ENCODE measurements at places on chromosomes 5 and 9.

DNA sequence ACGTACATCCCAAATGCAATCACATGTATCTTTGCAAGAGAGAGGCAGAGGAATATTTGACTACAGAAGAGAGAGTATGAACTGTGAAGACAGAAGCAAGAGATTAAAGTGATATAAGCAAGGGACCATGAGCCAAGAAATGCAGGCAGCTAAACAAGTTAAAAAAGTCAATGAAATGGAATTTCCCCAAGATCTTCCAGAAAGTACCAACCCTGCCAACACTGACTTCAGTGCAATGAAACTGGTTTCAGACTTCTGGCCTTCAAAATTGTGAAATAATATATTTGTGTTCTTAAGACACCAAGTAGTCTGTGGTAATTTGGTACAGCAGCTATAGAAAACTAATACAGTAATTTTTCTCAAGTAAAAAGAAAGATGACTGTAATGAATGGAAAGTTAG, 20.9 kb downstream of the FOXI1 start:
- no peak for DNase-seq

- no peak for DNase-seq
Measured at GRCh38 chr5:151184316-151185042, 26.9 kb upstream of the ANXA6 start.

DNA sequence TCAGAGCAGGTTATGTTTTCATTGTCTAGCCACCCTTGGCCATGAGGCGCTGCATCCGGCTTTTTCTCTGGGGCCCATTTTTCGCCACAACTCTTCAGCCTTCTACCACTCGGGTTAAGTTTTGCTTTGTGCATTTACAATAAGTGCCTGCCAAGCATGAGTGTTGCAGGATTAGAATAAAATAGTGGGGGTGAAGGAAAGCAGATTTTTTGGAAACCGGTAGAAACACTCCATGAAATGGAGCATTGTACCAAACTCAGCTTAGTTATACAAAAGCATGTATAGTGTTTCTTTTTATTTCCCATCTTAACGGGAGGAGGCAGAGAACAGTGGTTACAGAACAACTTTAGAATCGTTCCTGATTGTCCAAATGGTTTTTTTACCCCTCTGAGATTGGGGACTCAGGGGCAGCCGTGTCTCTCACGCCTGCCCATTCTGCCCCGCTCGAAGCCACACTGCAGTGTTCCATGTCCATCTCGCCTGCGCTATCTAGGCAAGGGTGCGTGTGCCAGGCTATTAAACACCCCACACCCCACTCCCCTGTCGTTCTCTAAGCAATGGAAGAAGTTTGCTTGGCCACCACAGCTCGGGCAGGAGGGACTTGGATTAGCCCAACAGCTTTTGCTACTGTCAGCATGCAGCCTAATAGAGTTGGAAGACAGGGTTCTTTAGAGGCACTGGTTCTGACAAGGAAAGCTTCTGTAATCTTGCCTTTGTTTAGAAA, 268.8 kb upstream of the WWC1 start:
- no peak for DNase-seq

- DNase-seq: no peak
Measured at GRCh38 chr5:113217619-113218184, 217.1 kb downstream of the TSSK1B start.

DNA sequence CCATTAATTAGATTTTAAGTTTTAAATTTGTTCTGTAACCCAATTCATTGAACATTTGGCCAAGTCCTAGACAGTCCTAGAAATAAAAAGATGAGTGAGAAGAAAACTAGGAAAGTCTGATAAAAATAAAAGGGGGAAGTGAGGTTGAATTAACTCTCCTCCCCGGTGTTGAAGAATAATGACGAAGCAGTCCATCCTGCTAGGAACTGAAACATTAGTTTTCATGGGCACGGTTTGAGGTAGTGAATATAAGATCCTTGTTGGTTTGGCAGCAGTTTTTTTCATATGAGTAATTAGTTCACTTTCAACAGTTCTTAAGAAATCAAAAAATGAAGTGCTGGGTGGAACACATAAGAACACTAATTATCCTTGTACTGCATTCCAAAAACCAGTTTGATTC, 103.1 kb downstream of the MTREX start:
- no peak for DNase-seq

DNA sequence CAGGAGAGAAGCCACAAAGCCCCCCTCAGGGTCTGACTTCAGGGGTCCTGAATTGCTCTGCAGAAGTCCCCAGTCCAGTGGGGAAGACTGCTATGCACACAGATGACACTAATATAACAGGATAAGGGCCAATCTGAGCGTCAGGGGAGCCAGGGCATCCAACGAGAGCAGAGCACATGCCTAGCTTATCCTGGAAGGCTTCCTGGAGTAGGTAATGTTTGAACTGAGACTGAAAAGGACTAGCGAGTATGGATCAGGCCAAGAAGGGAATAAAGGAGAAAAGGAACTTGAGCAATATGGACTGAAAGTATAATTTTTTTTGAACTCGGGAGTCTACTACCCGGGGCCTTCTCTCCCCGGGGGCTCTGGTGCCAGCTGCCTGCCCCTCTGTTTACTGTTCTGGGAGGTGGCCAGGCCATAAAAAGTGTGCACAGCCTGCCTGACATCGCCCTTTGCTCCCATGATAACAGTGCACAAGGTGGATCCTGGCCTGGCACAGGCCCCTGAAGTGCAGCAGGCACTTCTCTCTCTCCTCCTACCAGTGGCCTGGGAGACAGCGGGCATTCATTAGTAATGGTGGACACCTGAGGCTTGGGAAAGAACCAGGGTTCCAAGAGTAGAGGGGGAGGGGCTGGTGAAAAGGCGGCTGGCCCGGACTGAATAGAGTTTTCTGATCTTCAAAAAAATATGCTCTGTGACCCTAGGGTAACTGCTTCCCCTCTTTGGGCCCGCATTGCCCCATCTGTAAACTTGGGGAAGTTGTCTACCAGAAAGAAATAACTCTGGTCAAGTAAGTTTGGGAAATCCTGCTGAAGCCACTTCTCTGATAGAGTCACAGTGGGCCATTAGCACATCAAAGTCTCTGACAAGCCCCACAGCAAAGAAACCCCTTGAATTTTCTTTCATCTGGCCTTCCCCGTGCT, 4.6 kb upstream of the SLC6A7 start:
- DNase-seq: no peak

DNA sequence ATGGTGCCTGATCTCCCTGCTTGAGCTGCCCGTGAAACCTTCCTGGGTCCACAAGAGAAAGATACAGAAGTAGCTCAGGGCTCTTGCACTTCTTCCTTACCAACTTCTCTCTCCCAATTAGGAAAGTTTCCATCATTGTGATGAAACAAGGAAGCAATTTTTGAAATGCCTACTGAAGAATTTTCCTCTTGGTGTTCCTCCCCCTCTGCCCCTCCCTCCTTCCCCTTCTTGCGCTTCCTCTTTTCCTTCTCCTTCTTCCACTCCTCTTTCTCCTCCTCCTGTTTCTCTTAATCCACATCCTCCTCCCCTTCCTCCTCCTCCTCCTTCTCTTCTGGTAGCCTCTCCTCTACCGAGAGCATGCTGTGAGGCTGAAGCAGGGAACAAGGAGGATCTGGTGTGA, 36.3 kb upstream of the OTULINL start:
- no peak for DNase-seq

GRCh38 chr5:71615809-71616208, 28.7 kb downstream of the MCCC2 start:
- DNase-seq: no peak

GRCh38 chr9:3777137-3777536, 251.3 kb upstream of the RFX3 start:
- no peak for DNase-seq

DNA sequence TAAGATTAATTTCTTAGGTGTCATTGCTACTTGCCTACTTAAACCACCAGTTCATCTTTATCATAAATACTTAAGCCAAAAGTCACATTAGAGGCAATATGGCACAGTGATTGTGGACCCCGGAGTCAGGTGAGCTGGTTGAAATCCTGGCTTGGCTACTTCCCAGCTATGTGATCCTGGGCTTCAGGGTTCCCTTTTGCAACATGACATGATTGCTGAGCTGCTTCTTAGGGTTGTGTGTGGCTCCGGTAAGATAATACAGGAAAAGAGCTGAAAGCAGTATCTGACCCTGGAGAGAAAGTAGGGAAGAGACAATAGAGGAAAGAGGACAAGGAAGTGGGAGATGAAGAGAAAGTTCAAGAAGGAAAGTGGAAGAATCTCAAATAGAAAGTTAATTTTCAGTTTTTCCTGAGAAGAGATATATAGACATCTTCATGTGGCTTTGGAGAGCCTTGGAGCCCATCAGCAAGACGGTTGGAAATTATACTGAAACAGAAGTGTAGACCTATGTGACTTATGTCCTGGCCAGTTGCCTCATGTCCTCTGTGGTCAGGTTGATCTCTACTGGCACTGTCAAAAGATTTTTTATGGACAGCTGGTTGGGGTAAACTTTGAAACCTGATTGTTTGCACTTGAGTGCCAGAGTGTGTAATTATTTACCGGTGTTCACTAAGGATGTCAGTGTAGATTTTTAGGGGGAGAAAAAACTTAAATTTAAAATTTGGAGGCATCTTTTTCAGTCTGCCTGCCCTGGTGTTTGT, 93.2 kb downstream of the GHR start:
- no peak for DNase-seq

- no peak for DNase-seq
Measured at GRCh38 chr5:72991394-72991793, 35.6 kb downstream of the FCHO2 start.

DNA sequence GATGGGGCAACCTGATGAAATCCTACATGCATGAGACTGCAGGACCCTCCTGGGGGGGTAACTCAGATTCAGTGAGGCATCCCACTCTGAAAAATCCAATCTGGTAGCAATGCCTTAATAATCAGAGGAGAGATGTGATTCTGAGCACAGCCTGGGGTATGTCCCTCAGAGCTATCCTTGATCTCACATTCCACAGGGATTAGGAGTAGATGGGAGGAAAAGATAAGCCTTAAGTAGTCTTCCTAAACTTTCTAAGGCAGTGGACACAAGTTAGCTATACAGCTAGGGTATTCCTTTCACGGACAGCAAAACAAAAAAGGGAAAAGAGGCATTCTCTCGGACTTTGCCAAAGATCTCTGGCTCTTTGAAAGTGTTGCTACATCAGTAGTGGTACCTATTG, 3.9 kb upstream of the SPATA9 start:
- DNase-seq: no peak

- DNase-seq: no peak
Measured at GRCh38 chr5:166722939-166723338, 1568.5 kb upstream of the WWC1 start.

DNA sequence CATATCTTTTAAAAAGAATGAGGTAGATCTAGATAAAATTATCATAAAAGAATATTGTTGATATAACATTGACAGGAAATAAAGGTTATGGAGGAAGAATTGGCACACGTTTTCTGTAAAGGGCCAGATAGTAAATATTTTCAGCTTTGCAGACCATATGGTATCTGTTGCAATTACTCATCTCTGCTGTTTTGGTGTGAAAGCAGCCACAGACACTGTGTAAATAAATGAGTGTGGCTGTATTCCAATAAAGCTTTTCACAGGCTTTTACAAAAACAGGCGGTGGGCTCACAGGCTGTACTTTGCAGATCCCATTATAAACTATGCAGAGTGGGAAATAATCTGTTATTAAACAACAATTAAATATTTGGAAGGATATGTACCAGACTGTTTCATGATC, 87.4 kb downstream of the SGCD start:
- DNase-seq: no peak

GRCh38 chr5:80935811-80936385, 24.3 kb upstream of the RASGRF2 start:
- DNase-seq: no peak

GRCh38 chr5:65805089-65805488, 83.1 kb downstream of the NLN start:
- DNase-seq: no peak

- DNase-seq: no peak
Measured at GRCh38 chr9:105757496-105758251, 63.3 kb downstream of the TMEM38B start.

DNA sequence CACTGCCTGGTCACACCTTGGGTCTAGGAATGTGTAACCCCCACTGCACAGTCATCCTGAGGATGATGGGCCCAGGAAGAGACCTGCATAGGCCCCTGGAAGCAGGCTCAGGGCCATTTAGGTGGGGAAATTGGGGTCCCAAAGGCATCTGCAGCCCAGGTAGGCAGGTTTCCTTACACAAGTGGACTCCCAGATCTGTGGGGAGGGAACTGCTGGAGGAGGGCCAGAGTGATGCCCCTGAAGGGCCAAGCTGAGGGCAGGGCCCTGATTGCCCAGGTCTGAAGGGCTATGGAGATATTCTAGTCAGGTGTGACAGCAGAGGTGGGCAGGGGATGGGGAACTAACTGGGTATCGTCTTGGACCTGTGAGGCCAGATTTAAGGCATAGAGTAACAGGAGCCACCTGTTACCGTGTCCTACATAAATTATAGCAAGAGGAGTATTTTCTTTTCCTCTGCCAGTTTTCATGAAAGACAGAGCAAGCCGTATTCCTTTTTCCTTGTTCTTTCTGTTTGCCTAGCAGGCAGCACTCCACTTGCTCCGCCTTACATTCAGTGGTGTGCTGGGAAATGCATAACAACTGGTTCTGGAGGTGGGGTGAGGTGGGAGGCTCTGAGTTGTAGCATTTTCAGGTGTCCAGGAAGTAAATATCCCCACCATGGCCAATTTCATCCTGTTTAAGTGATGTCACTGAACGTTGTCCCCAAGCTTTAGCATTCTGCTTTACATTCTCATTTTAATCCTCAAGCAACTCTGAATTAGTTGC, 41.3 kb downstream of the PPARGC1B start:
- DNase-seq: no peak

DNA sequence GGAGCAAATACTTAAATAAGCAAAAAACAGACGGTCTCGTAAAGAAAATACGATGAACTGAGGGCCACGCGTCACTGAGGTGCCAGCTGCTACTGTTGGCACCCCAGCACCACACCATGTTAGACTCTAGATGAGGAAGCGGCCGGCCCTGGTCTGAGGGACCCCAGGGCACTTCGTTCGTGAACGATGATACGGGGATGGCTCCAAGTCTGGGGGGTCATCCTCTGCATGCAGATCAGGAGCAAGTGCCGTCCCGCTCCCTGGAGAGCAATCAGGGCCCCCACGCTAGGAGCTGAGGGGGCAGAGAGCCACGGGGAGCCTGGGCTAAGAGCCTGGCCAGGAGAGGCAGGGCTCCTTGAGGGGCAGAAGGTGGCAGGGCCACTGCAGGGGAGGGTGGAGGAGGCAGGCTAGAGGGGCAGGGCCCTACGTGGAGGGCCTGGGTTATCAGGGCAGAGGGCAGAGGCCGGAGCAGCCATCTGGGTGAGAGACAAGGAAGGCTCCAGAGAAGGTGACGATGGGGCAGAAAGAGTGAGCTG, 24.1 kb downstream of the SARDH start:
- no peak for DNase-seq

Measured in stimulated activated CD4-positive, alpha-beta T cell treated with anti-CD3 and anti-CD28 coated beads, Interleukin-12 subunit alpha, Interleukin-12 subunit beta, amount 100 ng/mL, for 4 hours (primary cell).